Fibroblast of villous mesenchyme (primary cell): ENCODE measurements at places on chromosomes 13 and 19.

DNA sequence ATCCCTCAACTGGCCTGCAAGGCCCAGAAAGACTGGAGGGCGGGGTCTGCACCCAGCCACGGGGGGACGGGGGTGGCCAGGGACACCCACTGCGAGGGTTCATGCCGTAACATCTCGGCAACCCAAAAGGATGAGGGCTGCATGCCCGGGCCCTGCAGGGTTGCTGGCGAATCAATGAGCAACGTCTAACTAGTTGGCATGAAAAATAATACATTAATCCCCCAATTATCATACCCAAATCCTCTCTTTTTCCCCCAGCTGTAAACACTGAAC, 232.2 kb downstream of the TUBA3C start:
- no peak for DNase-seq

GRCh38 chr13:27349458-27349857, 75.0 kb upstream of the GTF3A start:
- DNase-seq, result peak; percentile 49

DNA sequence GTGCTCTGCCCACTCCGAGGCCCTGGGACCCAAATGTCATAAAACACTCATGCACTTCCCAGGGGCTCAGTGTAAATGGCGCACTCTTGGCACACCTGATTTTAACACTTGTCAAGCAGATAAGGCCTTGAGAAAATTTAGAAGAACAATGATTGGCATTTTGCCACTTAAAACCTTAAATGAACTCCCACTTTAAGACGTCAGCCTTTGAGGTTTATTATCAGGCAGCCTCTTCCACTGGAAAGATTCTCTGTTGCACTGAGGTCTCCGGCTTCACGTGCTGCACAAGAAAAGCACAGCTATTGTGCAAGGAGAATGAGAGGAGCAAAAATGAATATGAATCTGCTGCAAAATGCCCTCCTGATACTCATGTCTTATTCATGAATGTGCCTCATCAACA, 38.5 kb upstream of the ATP11A start:
- no peak for DNase-seq

DNA sequence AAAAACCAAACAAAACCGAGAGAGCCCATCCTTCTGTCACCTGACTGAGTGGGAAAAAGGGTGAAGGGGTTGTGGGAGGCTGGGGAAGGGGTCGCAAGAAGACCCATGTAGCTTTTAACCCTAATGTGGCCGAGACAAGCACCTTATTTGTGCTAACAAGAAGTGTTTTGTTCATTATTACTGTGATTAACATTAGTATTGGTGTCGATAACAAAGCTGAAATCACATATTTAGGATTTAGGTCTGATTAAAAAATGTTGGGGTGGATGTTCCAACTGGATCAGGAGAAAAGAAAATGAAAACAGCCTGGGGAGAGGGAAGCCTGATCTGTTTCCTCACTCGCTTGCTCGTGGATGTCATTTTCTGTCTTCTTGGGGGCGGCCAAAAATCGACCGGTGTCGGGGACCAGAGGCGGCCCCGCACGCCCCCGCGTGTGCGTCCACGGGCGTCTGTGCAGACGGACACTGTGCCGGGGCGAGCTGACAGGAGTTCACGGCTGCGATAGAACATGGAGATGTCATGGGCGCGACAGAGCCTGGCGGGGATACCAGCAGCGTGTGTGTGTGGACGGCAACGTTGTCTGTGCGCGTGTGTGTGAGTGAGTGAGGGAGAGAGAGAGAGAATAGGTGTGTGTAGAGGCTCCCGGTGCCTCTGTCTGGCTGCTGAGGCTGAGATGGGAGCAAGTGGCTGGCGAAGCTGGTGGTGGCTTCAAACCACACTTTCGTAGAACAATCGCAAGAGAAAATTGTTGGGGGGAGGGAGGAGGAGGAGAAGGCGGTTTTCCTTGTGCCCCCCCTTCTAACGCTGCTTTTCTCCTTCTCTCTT, 29.1 kb downstream of the NFIX start:
- no peak for DNase-seq

- DNase-seq, result no peak
Measured at GRCh38 chr19:16074488-16075365, 1.6 kb upstream of the TPM4 start.

DNA sequence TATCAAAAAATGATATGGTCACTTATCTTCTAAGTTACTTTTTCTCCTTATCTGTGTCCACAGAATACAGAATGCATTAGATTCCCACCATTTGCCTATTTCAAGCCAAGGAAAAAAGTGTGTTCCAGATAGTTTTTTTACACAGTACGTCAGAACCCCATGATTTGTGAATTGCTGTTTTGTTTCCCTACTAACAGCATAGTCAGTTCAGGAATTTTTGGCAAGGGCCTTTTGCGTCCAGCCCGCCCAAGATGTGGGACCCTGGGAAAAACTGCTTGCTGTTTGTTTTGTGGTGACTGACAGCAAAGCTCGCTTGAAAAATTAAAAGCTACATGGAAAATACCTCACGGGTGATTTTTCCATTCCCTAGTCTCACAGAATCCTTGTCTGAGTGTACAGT, 20.4 kb upstream of the FAM216B start:
- DNase-seq, result peak; percentile 75

DNA sequence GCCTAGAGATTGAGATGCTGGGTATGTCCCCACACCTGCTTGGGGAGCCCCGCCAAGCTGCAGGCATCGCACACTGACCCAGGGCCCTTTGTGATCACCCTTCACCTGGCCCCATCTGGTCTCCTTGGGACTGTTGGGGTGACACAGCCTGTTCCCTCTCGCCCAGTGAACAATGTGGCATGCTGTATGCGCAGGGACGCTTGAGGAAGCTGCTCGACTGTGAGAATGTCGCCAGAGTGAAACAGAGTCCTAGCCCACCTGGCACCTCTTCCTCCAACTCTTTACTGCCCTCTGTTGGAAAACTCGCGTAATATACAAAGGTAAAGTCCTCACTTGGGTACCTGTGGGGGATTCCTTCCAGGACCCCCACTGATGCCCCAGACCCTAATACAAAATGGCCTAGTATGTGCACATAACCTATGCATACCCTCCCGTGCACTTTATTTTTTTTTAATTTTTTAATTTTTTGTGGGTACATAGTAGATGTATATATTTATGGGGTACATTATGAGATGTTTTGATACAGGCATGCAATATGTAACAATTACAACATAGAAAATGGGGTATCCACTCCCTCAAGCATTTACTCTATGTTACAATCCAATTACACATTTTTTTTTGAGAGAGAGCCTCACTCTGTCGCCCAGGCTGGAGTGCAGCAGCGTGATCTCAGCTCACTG, 9.0 kb downstream of the BLOC1S3 start:
- no peak for DNase-seq

DNA sequence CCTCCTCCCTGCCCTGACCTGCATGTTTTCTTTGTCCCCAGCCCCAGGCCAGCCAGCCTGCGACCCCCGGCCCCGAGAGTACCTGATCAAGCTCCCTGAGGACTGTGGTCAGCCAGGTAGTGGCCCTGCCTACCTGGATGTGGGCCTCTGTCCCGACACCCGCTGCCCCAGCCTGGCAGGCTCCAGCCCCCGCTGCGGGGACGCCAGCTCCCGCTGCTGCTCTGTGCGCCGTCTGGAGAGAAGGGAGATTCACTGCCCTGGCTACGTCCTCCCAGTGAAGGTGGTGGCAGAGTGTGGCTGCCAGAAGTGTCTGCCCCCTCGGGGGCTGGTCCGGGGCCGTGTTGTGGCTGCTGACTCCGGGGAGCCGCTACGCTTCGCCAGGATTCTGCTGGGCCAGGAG, 5.6 kb downstream of the CILP2 start:
- DNase-seq, result no peak

DNA sequence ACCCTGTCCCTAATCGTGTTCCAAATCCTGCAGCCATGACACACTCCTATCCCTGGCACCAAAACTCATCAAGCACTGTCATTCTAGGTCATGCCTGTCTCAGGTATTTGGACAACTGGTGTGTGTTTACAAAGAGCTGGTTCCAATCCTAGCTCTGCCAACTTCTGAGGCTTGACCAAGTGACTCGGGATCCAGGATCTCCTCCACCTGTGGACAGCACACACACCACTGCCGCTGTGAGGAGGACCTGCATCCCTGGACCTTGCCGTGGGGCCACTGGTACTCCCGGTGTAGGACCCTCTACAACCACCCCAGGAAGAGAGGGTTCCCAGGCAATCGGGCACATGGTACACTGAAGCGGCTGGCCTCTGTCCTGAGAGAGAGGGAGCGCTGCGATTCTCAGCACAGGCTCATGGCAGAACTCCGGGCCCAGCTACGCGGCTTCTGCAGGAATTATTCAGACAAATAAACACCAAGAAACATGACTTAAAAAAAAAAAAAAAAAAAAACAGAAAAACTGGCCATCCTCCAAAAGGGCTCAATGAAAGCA, 20.4 kb downstream of the MLLT1 start:
- DNase-seq, result no peak

DNA sequence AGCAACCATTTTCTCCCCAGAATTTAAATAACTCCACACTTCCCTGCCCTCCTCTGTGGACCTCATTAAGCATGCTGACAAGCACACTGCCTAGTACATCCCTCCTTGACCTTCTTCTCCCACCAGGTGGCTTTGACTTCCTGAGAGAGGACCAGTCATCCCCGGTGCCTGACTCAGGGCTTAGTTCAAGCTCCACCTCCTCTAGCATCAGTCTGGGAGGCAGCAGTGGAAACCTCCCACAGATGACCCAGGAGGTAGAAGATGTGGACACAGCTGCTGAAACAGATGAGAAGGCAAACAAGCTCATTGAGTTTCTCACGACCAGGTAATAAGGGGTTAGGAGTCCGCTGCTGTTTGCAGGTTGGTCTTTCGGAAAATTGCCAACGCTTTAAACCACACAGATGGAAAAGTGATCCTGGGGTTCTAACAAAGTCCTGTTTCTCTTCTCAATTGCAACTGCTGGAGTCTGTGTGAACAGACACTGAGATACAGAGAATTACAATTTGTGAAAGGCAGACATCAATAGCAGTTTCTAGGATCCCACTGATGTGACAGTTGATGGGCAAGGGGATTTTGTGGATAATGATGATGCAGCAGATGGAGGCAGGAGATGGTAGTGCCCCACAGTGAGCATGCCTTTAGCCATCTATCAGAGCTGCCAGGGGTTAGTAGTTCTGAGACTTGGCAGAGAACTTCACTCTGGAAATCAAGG, 86.7 kb downstream of the ZAR1L start:
- peak; percentile 36 for DNase-seq

DNA sequence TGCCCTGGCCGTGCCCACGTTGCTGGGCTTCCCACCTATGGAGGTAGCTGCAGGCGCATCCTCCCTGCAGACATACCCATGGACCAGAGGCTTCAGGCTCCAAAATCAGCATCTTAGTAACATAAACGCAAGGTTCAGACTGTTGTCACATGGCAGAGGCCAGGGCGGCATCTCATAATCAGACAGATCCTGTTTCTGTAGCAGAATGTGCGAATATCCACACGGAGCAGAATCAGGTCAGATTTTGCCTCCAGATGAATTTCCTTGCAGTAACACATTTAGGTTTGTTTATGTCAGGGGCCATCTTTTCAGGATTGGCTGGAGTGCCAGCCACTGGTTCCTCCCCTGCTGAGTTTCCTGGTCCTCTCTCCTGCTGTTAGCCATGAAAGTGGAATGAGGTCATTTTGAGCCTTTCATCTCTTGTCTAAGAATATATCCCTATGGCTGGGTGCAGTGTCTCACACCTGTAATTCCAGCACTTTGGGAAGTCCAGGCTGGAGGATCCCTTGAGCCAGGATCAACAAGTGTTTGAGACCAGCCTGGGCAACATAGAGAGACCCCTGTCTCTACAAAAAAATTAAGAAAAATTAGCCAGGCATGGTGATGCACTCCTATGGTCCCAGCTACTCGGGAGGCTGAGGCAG, 20.5 kb downstream of the SMARCA4 start:
- peak; percentile 22 for DNase-seq

DNA sequence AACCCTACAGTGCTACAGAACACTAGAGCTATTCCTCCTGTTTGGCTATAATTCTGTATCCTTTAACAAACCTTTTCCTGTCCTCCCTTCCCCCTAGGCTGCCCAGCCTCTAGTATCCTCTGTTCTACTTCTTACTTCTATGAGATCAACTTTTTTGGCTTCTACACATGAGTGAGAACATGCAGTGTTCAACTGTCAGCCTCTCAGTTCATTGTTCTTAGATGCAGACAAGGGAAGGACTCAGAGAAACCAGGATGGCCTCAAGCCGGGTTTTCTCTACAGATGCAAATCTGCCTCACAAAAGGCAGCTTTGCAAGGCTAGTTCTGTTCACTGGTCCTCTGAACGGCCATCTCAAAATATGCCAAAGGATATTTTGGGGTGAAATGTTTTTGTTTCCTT, 18.4 kb downstream of the AMER2 start:
- no peak for DNase-seq

DNA sequence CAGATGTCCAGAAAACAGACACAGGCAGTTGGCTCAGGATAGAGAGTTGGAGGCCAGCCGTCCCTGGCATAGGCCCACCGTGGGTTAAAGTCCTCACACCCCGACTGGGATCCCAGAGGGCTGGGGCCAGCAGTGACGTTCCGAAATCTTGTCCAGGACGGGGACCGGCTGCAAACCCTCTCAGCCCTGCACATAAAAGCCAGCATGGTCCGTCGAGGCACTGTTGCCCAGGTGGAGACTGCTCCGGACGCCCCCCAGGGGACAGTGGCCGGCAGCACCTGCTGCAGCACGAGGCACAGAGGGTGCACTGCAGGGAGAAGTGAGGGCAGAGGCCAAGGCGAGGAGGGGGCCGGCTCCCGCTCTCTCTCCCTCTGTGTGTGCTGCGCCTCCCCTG, 4.3 kb upstream of the IFNL2 start:
- DNase-seq, result no peak

DNA sequence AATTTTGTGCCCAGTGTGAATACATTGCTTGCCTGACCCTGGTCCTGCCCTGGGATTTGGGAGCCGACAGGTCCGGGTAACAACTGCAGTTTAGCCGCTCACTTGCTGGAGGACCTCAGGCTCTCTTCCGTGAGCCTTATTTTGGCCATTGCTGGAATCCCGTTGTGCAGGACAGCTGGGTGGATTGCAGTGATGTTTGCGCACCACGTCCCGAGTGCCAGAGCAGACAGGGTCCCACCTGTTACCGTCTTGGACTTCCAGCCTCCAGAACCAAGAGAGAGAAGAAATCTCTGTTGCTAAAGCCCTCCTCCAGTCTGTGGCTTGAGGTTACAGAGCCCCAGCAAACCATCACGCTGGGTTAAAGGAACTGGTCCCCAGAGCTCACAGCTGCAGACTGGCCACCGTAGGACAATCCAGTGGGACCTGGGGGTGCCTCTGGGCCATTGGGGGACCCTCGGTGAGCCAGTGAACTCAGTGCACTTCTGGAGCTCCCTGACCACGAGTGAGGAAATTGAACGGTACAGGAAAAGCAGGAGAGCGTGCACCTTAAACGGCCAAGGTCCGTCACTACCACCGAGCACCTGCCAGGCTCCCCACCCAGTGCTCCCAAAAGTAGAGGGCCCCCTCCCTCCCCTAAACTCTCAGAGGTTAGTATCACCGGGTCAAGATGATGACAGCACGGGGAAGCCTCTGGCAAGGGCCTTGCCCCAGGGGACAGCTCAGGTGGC, 92.9 kb downstream of the GNG7 start:
- DNase-seq, result no peak

- no peak for DNase-seq
Measured at GRCh38 chr19:3151563-3152418, 16.0 kb downstream of the GNA15 start.

- peak; percentile 23 for DNase-seq
Measured at GRCh38 chr13:93745884-93746283, 519.3 kb downstream of the GPC6 start.

GRCh38 chr13:113840541-113841352, 23.1 kb downstream of the GAS6 start:
- no peak for DNase-seq

GRCh38 chr13:112052213-112052612, 14.7 kb upstream of the SOX1 start:
- DNase-seq, result no peak
